H1 (cell line): ENCODE measurements at places on chromosomes 3 and 15.

GRCh38 chr15:70186152-70186551 is 88.4 kb upstream of the TLE3 start:
- no peak for DNase-seq

- DNase-seq: no peak
Observed at GRCh38 chr3:189606774-189607173, 24.4 kb upstream of the TP63 start.

DNA sequence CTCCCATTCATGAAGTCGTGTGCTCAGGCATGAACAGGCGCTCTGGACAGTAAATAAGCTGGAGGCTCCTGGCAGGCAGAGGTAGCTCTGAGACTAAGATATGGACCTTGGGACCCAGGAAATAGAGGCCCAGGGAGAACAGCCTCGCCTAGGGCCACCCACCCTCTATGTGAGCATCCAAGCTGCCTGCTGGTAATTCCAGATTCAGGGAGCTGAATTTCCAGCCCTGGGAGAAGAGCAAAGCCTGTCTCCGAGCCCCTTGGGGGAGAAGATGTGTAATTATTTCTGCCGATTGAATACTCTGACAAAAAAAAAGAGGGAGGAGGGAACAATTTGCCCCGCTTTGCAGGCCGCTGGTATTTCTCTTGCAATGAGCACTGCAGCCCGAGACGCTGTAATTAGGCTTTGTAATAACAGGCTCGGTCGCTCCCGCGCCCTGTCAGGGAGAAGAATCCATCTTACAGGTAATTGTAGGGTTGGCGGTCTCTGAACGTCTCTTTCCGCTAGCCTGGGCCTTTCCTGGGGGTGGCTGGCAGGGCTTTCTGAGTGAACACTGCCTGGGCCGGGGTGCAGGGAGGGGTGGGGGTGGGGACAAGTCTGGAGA is 131.5 kb downstream of the WNT7A start:
- no peak for DNase-seq

GRCh38 chr3:34106879-34107278 is 308.4 kb downstream of the PDCD6IP start:
- DNase-seq: peak; percentile 73
